ENCODE measurements at places on chromosomes 7 and 10.

DNA sequence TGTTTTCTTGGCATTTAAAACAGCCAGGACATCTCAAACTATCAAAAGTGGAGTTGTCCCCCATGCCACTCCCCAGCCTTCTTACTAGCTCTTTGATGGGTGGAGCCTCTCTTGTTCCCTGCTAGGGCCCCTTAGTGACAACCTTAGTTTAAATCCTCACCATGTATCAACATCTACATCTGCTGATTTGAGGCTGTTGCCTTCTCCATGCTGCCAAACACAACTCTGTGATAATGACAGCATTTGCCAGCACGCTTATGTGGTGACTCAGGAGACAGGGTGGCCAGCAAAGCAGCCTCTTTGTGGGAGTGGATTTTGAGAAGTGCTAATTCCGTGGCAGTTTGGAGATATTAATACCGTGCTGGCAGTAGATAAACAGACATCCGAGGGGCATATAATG is 145.4 kb downstream of the LRRC4 start:
- DNase-seq = no peak

GRCh38 chr7:150788474-150789269 is 11.5 kb downstream of the TMEM176B start:
- DNase-seq = no peak

- DNase-seq = no peak
Observed at GRCh38 chr7:84997626-84998025, 189.2 kb downstream of the SEMA3D start.

GRCh38 chr7:123649964-123650363 is 5.7 kb upstream of the LMOD2 start:
- DNase-seq = no peak

- DNase-seq = no peak
Observed at GRCh38 chr10:100020142-100020885, 10.6 kb upstream of the DNMBP start.

GRCh38 chr7:18503126-18503866 is 7.7 kb downstream of the HDAC9 start:
- no peak for DNase-seq

GRCh38 chr10:132787495-132788179 is 1.7 kb upstream of the NKX6-2 start:
- no peak for DNase-seq

- DNase-seq = no peak
Observed at GRCh38 chr7:158733220-158733519, 28.6 kb upstream of the NCAPG2 start.

DNA sequence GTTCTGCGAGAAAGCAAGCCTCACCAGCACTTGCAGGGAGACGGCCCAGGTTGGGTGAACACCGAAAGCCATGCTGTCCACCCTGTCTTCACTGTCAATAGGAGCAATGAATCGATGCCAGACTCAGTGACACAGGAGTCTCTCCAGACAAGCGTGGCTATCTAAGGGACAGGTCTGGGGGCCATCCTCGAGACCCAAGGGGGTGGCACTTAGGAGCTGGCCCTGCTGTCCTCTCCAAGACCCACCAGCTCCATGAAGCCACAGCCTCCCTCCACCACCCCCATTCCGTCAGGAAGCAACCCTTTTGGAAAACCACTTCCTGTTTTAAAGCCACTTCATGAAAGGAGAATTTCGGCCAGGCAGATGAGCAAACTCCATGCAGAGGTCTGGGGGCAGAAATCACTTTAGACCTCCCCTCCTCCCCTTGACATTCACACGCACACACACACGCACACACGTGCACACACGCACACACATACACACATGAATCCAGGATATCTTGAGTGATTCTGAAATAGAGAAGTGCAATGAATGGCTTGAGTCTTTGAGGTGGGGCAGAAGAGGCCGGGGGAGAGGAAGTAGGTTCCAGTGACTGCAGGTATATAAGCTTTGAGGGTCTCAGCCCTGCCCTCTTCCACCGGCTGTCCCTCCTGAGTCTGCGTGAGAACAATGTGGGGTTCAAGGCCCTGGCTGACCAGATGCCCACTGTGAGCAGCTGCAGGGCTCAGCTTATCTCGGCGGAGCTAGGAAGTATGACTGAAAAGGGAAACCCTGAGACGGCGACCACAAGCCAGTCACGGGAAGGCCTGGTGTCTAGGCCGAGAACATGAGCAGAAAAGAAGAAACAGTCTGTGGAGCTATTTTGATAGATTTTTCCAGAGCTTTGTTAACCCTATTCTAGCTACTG is 25.0 kb downstream of the RGS10 start:
- no peak for DNase-seq

DNA sequence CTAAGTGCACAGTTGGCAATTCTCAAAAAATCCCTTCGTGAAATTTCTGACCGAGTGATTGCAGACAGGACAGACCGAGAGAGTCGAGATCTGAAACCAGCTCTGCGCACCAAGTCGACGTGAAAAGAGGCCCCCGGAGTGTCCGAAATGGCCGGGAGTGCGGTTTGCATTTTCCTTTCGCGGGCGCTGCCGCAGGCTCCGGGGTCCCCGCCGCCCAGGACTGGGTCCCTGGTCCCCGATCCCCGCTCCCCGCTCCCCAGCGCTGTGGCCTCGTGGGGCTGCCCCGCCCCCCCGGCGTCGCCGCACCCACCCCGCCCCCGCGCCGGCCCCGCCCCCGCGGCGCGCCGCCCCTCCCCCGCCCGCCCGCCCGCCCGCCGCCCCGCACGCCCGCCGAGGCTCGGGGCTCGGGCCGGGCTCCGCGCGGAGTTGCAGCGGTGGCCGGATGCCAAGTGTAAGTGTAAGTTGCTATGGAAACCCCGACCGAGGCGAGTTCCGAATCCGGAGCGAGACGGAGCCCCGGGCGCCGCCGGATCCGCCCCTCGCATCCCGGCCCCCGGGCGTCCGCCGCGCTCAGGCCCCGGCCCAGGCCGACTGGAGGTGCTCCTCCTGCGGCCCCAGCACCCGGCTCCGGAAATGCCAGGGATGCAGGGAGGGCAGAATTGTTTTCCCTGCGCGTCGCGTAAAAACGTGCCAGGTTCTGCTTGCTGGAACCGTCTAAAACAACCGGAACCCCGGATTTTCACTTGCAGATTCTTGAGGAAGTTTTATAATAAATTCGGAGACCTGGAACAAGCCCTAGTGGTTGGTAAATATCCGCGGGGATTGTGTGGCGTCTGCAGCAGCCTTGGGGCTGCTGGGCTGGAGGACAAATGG is 4.6 kb downstream of the BMI1 start:
- DNase-seq = peak; percentile 51

- DNase-seq = no peak
Observed at GRCh38 chr10:100728928-100729861, 16.2 kb upstream of the PAX2 start.
